Mammary epithelial cell (primary cell): ENCODE measurements at places on chromosomes 4 and X. TPM values are rescaled to one million over a fixed set of nuclear protein-coding genes. Genes with fewer than 3 reads are reported as not detected.

Gene FGFRL1
- polyA plus RNA-seq = 43.7 TPM

Gene DTHD1
- polyA plus RNA-seq = not detected

Gene FAT4
- 0.42 TPM for polyA plus RNA-seq

Gene ASB12
- 0.06 TPM for polyA plus RNA-seq

Gene AKAP4
- not detected for polyA plus RNA-seq

Gene HCFC1
- 8.4 TPM for polyA plus RNA-seq

Gene PF4V1
- polyA plus RNA-seq = not detected

Gene FOXP3
- polyA plus RNA-seq = 0.20 TPM

Gene FGF13
- not detected for polyA plus RNA-seq

Gene PGM2
- 21.7 TPM for polyA plus RNA-seq

Gene SCD5
- 23.3 TPM for polyA plus RNA-seq

Gene CRMP1
- 0.03 TPM for polyA plus RNA-seq

Gene PPP1R2C
- not detected for polyA plus RNA-seq

Gene PRPS1
- 34.6 TPM for polyA plus RNA-seq

Gene PITX2
- 0.03 TPM for polyA plus RNA-seq

Gene CORIN
- polyA plus RNA-seq = 0.05 TPM

Gene PPP2R2C
- 0.18 TPM for polyA plus RNA-seq

Gene RAB9B
- 0.67 TPM for polyA plus RNA-seq

Gene NEXMIF
- 0.01 TPM for polyA plus RNA-seq

Gene MAPK10
- 2.9 TPM for polyA plus RNA-seq

Gene TLR1
- polyA plus RNA-seq = 0.40 TPM

Gene POU4F2
- not detected for polyA plus RNA-seq
